Hindlimb muscle (tissue), 1 donor: ENCODE measurements at places on chromosomes 7 and 10.

- DNase-seq = no peak
Measured at GRCh38 chr10:62554632-62555199, 180.5 kb downstream of the ZNF365 start.

DNA sequence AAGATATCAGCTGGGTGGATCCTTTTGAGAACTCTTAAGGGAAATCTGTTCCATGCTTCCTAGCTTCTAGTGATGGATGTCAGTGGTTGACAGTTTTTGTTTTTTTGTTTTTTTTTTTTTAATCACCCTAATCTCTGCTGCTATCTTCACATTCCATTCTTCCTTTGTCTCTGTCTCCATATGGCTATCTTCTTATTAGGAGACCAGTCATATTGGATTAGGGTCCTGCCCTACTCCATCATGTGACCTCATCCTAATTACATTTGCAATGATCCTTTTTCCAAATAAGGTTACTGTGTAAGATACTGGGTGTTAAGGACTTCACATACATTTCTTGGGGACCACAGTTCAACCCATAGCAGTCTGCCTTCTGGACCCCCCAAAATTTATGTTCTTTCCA, 69.7 kb downstream of the MLLT10 start:
- DNase-seq = no peak

GRCh38 chr10:124451276-124451675, 1.4 kb upstream of the NKX1-2 start:
- DNase-seq = no peak

DNA sequence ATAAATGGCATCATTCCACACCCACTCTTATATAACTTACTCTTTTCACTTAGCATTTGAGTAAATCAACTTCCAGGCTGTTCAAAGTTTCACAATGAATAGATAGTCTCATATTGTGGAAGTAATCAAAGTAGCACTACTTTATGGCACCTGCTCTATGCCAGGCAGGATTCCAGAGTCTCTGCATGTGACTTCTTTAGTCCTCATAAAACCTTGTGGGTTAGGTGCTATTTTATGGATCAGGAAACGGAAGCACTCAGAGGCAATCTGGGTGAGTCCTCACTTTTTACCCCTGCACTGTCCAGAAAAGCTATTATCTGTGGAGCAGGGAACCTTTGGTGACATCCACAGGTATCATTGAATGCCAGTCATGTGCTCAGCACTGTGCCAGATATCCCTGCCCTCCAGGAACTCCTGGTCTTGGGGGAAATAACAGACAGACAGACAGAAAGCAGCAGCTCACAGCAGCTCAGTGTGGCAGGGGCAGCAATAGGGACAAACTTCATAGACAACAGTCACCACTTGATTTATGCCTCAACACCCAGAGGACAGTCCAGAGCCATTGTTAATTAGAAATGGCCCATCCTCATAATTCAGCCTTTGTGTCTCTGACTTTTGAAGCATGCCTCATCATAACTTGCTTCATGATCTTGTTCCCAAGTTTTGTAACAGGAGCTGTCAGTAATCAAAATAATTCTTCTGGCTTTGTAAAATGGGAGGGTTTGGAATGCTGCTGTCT, 160.6 kb downstream of the SEC23IP start:
- no peak for DNase-seq

GRCh38 chr7:127877951-127878350, 153.3 kb downstream of the LRRC4 start:
- no peak for DNase-seq

- peak; percentile 18 for DNase-seq
Measured at GRCh38 chr7:12504149-12504548, 66.4 kb upstream of the SCIN start.

GRCh38 chr7:44767912-44768627, 19.4 kb downstream of the ZMIZ2 start:
- DNase-seq = peak; percentile 86

- no peak for DNase-seq
Measured at GRCh38 chr7:975702-976473, 539 bp upstream of the COX19 start.
